ENCODE measurements at places on chromosomes 2 and 18. TPM values are rescaled to one million over a fixed set of nuclear protein-coding genes. Genes with fewer than 3 reads are reported as not detected.

DNA sequence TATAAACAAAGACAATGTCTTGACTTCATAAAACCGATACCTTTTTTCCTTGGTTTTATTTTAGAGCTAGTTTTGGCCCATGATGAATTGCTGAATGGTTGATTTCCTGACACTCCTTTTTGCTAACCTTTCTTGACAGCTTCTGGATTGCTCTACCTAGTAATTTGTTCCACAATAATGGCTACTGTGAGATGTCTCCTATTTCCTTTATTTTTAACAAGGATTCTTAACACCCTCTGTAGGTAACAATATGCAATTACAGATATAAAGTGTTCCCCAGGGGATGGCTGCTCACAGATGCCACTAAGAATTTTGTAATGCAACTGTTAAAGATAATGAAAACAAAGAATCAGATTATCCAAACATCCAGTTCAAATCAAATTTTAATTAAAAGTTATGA lies 100.8 kb upstream of the ATP5MC3 start:
- no peak overlapping the region for H3K4me3 ChIP-seq
- no peaks in the 10 kb centered on the region for H3K27me3 ChIP-seq
- DNase-seq = peak; percentile 83
- no peak overlapping the region for H3K27ac ChIP-seq

GRCh38 chr2:7825591-7826312 lies 856.1 kb upstream of the ID2 start:
- H3K4me3 ChIP-seq = no peak overlapping the region
- peaks cover 9% of the 10 kb centered on the region for H3K4me1 ChIP-seq
- H3K36me3 ChIP-seq = no peaks in the 10 kb centered on the region
- H3K27me3 ChIP-seq = no peaks in the 10 kb centered on the region

- no peak overlapping the region for H3K4me3 ChIP-seq
- peaks cover 8% of the 10 kb centered on the region for H3K4me1 ChIP-seq
- H3K27ac ChIP-seq = no peak overlapping the region
- H3K36me3 ChIP-seq = no peaks in the 10 kb centered on the region
Observed at GRCh38 chr2:234411793-234412192, 85.1 kb downstream of the ARL4C start.

The ASB1 gene
- total RNA-seq = 25.1 TPM
